Peyer's patch (tissue), 4 donors: ENCODE measurements at places on chromosomes 1 and 21. TPM values are rescaled to one million over a fixed set of nuclear protein-coding genes. Genes with fewer than 3 reads are reported as not detected.
A peak's percentile ranks its signal among the peaks of the same experiment; 100 is the strongest.

GPX7 gene
- not detected for total RNA-seq

DNA sequence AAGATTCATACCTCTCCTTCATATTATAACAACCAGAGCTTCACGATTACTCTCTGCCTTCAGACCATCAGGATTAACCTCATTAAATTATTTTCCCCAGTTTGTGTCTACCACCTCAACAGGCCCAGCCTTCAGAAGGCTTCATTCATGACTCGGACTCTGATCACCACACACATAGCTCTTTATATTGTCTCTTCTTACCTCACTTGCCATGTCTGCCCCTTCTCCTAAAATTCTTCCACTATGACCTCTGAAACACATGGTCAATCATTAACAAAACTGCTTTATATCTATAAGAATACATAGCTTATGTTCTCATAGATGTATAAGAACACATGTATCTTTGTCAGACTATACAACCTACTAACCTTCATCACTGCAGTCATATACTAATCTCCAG is 79.8 kb downstream of the USP1 start:
- peaks cover 11% of the 10 kb centered on the region for H3K36me3 ChIP-seq
- DNase-seq: no peak
- no peak overlapping the region for H3K27ac ChIP-seq

- H3K4me1 ChIP-seq: no peaks in the 10 kb centered on the region
- H3K4me3 ChIP-seq: no peak overlapping the region
- H3K27me3 ChIP-seq: no peaks in the 10 kb centered on the region
- no peak for DNase-seq
- H3K27ac ChIP-seq: peak overlapping the region; percentile 84
Observed at GRCh38 chr1:17515902-17516301, 23.6 kb upstream of the ARHGEF10L start.

DNA sequence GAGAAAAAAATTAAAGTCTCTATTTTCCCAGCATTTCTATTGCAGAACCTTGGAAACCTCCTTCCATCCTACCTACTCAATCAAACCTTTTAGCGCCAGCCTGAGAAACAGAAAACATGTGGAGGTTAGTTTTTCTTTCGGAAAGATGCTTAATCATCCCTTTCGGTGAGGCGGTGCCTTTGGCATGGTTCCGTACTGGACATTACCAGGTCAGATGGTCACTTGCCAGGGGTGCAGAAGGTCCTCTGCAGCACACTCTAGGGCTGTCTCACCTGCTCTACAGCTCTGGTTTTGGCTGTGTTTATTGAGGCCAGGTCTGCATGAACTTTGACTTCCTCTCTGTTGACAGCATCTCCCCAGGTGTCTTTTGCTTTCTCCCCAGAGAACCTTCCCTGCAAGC is 121.5 kb downstream of the PLD5 start:
- H3K27me3 ChIP-seq: no peaks in the 10 kb centered on the region
- no peaks in the 10 kb centered on the region for H3K4me1 ChIP-seq
- H3K36me3 ChIP-seq: no peaks in the 10 kb centered on the region

GRCh38 chr1:229022595-229023333 is 248.1 kb upstream of the RAB4A start:
- no peak overlapping the region for H3K27ac ChIP-seq
- no peak overlapping the region for H3K4me3 ChIP-seq
- no peaks in the 10 kb centered on the region for H3K36me3 ChIP-seq
- DNase-seq: no peak
- H3K27me3 ChIP-seq: no peaks in the 10 kb centered on the region

DNA sequence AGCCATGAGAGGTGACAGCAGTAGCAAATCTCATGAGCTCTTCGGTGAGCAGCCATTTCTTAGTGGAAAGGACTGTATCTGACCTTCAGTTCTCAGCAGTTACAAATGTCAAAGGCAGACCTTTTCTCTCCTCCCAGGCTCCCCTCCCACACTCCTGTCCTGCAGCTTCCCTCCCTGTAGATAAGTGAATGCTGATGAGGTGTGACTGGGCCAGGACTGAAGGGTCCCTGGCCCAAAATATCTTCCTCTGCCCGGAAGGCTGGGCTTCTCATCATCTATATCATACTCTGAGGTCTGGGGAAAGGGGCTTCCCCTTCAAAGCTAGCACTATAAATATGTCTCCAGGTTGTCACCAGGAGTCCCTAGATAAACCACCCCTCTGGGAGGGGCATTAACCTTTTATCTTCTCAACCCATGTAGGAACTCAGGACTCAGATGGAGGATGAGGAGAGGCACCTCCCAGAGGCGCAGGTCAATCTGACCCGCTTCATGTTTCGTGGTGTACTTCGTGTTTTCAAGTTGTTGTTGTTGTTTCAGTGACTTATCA is 3.6 kb upstream of the ADAMTSL4 start:
- no peak overlapping the region for H3K4me3 ChIP-seq
- no peak for DNase-seq
- no peaks in the 10 kb centered on the region for H3K27me3 ChIP-seq

FAM89A gene
- total RNA-seq: 0.94 TPM

GRCh38 chr21:21179619-21180298 is 181.6 kb downstream of the NCAM2 start:
- no peak overlapping the region for H3K27ac ChIP-seq
- no peaks in the 10 kb centered on the region for H3K36me3 ChIP-seq
- no peak for DNase-seq
- H3K4me3 ChIP-seq: no peak overlapping the region

COL16A1 gene
- total RNA-seq: 61.8 TPM

TLR5 gene
- 0.85 TPM for total RNA-seq
